Cardiac septum (tissue), 1 donor: ENCODE measurements at places on chromosomes 11 and 22.

DNA sequence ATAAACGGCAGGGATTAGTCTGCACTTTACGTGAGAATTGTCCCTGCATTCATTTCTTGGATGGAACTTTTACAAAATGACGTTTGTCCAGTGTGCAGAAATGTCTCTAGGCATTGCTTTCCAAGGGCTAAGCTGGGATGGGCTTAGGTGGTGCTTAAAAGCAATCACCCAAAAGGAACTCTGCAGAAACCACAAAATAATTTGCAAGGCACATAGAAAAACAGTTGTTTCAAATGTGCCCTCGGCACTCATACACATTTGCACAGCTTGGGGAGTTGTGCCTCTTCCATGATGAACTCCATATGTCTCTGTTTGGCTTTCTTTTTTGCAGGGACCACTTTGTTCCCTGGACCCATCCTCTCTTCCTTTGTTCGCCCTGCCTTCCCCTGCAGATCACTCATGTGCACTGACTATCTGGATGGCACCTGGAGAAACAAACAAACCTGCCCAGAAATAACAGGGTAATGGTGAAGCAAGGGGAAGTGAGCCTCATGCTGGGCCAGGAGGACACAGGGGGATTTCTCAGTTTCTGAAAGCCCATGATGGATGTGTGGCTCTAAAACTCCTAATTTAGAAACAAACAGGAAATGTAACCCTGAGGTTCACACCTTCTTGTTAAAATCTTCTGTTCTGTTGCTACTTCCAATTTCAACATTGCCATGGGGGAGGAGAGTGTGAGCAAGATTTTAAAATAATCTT is 150.2 kb downstream of the SNX19 start:
- no peak for DNase-seq

- no peak for DNase-seq
Measured at GRCh38 chr11:111923351-111923788, 4.7 kb downstream of the C11orf52 start.

- DNase-seq, result no peak
Measured at GRCh38 chr22:27347951-27348350, 453.6 kb downstream of the MN1 start.

DNA sequence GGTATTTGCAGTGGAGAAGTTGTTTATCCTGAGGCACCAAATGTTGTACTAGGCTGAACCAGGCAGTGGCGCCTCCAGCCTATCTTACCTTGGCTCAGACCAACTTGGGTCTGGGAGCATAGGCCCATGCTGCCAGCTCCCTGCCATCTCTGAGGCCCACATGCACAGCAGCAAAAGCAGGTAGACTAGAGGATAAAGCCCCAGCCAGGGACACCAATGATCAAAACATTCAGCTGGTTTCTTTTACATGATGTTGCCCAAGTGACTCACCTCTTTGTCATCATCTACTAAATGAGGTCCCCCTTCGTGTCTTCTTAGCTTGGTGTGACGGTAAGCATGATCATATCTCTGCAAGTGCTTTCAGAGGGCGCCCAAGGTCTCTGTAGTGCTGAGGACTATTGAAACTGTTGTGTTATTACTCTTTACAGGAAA is 112.1 kb upstream of the DRD2 start:
- DNase-seq, result no peak

- no peak for DNase-seq
Measured at GRCh38 chr11:46305295-46305694, 27.8 kb downstream of the CREB3L1 start.

- no peak for DNase-seq
Measured at GRCh38 chr11:25860677-25861450, 471.1 kb upstream of the ANO3 start.

DNA sequence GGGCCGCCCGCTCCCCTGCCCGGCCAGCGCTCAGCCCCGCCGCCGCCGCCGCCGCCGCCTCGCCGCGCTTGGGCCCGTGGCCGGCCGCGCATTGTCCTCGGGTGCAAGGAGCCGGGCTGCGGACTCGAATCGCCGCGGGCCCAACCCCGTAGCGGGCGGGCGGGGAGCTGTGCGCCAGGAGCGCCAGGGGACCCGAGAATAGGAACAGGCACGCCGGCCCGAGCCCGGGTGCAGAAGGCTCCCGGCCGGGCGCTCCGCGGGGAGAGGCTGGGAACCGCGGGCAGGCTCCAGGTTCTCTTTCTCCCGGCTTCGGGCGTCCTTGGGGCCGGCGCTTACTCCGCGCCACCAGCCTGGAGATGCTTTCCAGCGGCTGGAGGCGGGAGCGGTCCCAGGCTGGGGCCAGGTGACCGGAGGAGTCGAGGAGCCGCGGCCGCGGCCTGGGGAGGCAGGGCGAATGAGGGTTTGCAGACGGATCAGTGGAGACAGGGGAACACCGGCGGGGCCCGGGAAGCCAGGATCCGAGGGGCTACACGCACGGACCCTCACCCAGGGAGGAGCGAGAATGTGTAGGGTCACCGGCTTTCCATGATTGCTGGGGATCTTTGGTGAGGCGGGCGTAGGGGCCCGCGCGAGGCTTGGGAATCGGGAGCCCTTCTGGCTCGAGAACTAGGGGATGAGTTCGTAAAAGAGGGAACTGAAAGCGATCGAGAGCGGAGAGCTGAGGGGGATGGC is 726 bp downstream of the PKNOX2 start:
- DNase-seq, result no peak

DNA sequence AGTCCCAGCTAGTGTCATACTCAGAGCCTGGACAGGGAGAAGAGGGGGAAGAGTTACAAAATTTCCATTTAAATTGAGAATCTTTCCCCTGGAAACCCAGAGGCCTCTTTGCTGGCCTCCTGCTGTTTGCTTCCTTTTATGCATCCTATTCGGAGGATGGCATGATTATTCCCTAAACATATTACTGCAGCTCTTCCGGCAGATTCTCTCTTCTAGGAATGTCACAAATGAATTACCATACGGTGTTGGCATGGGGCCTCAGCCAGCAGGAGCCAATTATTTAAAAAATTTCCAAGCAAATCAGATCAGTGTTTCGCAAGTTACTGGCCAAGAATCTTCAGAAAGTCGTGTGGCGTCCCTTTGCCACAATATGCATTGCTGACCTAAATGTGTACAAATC is 326.7 kb upstream of the NCAM1 start:
- DNase-seq, result no peak

GRCh38 chr11:130813638-130814037 is 102.6 kb downstream of the SNX19 start:
- no peak for DNase-seq

GRCh38 chr22:47854251-47854650 is 1091.8 kb downstream of the TBC1D22A start:
- DNase-seq, result no peak

GRCh38 chr11:12769834-12770345 is 95.7 kb downstream of the TEAD1 start:
- DNase-seq, result no peak

DNA sequence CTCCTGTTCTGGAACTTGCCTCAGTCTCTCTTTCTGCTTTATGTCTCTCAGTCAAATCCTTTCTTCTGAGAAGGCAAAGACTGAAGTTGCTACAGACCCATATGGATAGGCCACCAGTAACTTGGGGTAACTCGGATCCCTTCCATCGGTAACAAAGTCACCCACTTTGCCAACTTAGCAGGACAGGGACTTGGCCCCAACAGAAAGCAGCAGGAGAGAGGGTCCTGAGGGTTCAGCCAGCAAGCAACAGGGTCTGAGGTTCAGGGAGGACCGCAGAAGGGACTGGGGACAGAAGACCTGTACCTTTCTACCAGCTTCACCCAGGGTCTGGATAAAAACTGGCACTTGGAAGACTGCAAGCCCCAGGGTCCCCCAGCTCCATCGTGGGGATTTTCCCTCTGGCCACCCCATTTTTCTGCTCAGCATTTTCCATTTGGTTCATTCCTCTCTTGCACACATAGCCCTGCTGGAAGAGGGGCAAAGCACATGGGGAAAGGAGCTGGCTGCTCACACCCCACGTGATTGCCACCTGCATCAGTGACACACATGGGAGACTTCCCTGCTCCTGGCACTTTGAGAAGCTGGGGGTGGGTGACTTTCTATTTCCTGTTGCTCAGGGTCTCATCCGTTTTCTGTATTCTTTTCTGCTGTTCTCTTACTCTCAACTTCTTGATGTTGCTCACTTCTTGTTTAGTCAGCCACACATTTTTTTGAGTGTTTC is 34.6 kb upstream of the GNAZ start:
- no peak for DNase-seq

DNA sequence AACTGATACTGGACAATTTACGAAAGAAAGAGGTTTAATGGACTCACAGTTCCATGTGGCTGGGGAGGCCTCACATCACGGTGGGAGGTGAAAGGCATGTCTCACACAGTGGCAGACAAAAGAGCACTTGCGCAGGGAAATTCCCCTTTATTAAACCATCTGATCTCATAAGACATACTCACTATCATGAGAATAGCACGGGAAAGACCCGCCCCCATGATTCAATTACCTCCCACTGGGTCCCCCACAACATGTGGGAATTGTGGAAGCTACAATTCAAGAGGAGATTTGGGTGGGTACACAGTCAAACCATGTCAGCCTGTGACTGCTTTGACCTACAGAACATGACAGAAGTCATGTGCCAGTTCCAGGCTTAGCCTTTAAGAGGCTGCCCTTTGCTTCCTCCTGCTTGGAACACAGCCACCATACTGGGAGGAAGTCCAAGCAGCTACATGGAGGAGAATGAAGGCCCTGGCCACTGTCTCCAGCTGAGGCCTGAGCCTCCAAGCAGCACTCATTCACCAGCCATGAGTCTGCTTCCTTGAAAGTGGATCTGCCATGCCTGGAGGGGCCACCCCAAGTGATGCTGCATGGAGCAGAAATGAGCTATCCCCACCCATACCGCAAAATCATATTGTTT is 10.9 kb upstream of the GAL start:
- DNase-seq, result no peak

- DNase-seq, result no peak
Measured at GRCh38 chr11:128573638-128574037, 13.7 kb downstream of the ETS1 start.

- DNase-seq, result no peak
Measured at GRCh38 chr11:20337526-20338154, 25.9 kb upstream of the HTATIP2 start.

- no peak for DNase-seq
Measured at GRCh38 chr22:29060931-29061330, 700 bp downstream of the C22orf31 start.

GRCh38 chr22:39388261-39389011 is 11.1 kb upstream of the TAB1 start:
- DNase-seq, result peak; percentile 89

GRCh38 chr11:36238881-36239280 is 50.3 kb downstream of the COMMD9 start:
- DNase-seq, result no peak

GRCh38 chr11:64131683-64132190 is 34.2 kb downstream of the MACROD1 start:
- DNase-seq, result no peak

GRCh38 chr11:75470476-75471080 is 37.6 kb upstream of the KLHL35 start:
- DNase-seq, result no peak

- peak; percentile 64 for DNase-seq
Measured at GRCh38 chr11:116693593-116694348, 79.0 kb downstream of the BUD13 start.

- peak; percentile 85 for DNase-seq
Measured at GRCh38 chr22:46798366-46799350, 36.2 kb downstream of the TBC1D22A start.

GRCh38 chr11:64643920-64644646 is 53.1 kb downstream of the SLC22A12 start:
- DNase-seq, result no peak

GRCh38 chr11:34204396-34205279 is 99.2 kb downstream of the NAT10 start:
- no peak for DNase-seq

DNA sequence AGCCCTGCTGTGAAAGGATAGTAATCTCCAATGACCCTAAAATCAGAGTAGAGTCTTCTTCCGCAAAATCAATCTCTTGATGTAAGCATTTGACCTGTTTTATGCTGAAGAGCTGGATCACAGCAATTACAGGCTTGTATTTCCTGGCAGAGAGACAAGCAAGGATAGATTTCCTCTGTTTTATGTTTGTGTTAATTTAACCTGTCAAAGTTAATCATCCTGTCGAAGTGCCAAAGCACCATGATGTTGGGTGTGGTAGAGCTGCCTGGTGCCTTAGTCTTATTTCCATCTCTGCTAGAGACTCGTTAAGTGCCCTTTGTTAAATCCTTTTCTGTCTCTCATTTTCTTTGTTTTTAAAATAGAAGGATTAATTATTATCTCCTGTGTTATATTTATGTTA is 248.1 kb downstream of the CNTN5 start:
- no peak for DNase-seq

DNA sequence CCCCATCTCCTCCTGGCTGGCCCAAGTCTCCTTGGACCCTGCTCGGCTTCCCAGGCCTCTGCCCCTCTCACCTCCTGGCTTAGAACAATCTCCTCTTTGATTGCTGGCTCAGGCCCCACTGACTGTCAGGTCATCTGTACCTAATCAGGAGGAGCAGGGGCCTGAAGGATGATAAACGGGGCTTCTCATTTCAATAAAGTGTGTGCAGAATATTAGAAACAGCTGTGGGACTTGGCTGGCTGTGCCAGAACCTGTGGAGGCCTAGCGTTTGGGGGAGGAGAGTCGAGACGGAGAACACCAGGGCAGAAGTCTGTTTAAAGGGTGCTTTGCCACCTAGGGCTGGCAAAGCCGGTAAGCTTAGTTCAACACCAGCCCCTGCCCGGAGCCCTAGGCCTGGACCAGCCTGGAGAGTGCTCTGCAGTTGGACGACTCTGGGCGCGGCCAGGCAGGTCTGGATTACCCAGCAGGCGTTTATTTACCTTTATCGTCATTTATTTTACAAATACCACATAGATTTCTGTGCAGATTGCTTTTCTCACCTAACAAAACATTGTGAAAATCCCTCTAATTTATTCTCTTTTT is 10.1 kb upstream of the VSIG10L2 start:
- DNase-seq, result no peak

DNA sequence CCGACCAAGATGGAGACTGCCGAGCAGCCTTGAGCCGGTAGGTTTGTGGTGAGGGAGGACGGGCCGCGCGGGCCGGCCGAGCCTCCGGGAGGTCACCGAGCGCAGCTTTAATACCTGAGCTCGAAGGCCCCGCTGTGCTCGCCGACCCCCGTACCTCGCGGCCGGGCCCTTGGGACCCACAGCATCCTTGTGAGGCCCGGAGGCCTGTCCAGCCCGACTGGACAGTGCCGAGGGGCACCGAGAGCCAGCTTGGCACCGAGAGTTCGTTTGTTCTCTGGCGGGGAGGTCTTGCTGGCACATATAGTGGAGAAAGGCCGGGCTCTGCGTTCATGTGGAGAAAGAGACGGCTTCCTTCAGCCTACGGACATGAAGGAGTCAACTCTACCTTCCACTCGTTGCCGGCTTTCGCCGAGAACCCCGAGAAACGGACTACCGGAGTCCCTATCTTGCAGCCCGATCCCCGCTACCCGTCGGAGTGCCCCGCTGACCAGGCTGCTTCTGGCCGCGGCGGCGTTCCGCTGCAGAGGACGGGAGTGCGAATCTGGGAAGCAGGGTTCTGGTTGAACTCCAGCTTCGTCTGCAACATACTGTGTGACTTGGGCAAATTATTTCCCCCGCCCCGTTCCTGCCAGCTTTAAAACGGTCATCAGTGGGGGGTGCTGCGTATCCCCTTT is 349 bp downstream of the TSSC4 start:
- no peak for DNase-seq
